Stomach (tissue), 19 donors: ENCODE measurements at places on chromosomes 16 and 17. TPM values are rescaled to one million over a fixed set of nuclear protein-coding genes. Genes with fewer than 3 reads are reported as not detected.

SOX9 gene
- 40.2 TPM for total RNA-seq

KRT28 gene
- total RNA-seq: not detected

SCARF1 gene
- total RNA-seq: 58.2 TPM

TNFSF13 gene
- total RNA-seq: 16.9 TPM

GRCh38 chr16:84360170-84360569, 8.2 kb upstream of the ATP2C2 start:
- no peak overlapping the region for H3K4me3 ChIP-seq
- DNase-seq: no peak
- peaks cover 16% of the 10 kb centered on the region for H3K4me1 ChIP-seq
- no peaks in the 10 kb centered on the region for H3K27me3 ChIP-seq
- no peak overlapping the region for H3K27ac ChIP-seq

DNA sequence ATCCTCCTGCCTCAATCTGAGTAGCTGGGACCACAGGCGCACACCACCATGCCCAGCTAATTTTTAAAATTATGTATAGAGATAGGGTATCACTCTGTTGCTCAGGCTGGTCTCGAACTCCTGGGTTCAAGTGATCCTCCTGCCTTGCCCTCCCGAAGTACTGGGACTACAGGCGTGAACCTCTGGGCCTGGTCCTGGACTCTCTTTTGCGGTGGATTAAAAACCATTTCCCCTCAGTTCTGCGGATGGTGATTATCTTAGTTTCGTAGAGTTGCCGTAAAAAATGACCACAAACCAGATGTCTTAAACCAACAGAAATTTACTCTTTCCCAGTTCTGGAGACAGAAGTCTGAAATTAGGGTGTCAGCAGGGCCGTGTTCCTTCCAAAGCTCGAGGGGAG, 28.8 kb downstream of the MGAT5B start:
- no peak overlapping the region for H3K4me3 ChIP-seq
- H3K27me3 ChIP-seq: no peaks in the 10 kb centered on the region
- no peaks in the 10 kb centered on the region for H3K36me3 ChIP-seq
- no peak overlapping the region for H3K27ac ChIP-seq
- no peaks in the 10 kb centered on the region for H3K4me1 ChIP-seq

PYY gene
- not detected for total RNA-seq

- H3K4me3 ChIP-seq: no peak overlapping the region
- H3K36me3 ChIP-seq: no peaks in the 10 kb centered on the region
- H3K27me3 ChIP-seq: no peaks in the 10 kb centered on the region
- no peak overlapping the region for H3K27ac ChIP-seq
Measured at GRCh38 chr16:50502616-50503011, 45.6 kb upstream of the NKD1 start.

TMEM92 gene
- 10.4 TPM for total RNA-seq

DNA sequence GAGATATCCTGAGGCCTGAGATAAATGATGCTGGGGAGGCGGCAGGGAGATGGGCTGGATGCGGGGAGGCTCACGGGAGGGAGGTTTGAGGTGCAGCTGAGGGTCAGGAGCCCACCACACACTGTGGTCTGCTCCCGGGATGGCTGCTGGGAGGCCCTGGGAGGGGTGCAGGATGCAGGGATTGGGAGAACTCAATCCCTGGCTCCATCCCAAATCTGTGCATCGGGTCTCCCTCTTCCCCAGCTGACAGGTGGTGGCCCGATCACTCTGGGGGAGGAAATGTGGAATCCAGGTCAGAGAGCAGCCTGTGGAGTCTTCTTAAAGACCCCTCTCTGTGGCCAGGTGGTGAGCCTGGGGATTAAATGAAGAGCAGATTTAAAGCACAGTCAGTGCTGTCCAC, 12.0 kb downstream of the PHB1 start:
- no peak overlapping the region for H3K4me3 ChIP-seq
- no peaks in the 10 kb centered on the region for H3K4me1 ChIP-seq
- H3K27me3 ChIP-seq: no peaks in the 10 kb centered on the region
- H3K27ac ChIP-seq: peak overlapping the region; percentile 38
- peaks cover 52% of the 10 kb centered on the region for H3K36me3 ChIP-seq

DNA sequence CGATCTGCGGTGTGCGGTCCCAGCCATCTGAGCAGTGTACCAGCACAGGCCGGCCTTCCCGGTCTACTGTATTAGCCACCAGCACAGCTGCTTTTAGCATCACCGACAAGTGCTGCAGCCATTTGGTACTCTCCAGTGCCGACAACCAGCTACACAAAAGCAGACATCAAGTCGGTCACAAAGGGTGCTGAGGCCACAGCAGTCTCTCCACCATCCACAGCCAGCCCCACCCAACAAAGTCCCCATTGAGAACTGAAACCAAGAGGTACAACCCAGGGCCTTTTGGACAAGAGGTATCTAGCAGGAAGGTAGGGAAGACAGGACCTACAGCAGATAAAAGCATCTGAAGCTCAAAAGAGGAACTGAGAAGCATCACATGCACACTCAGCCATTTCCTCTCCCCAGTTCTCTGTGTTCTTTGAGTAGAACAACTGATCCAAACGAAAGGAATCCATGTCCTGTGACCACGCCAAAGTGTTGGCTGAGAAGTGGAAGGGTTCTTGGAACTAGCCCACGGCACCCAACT, 9.5 kb downstream of the MTMR4 start:
- H3K4me3 ChIP-seq: no peak overlapping the region
- no peak overlapping the region for H3K27ac ChIP-seq
- H3K4me1 ChIP-seq: no peaks in the 10 kb centered on the region
- no peak for DNase-seq

NOXO1 gene
- not detected for total RNA-seq

GRCh38 chr17:61124562-61124961, 275.1 kb upstream of the TBX2 start:
- no peaks in the 10 kb centered on the region for H3K36me3 ChIP-seq
- no peak for DNase-seq
- no peaks in the 10 kb centered on the region for H3K4me1 ChIP-seq
- no peak overlapping the region for H3K4me3 ChIP-seq
- H3K27ac ChIP-seq: no peak overlapping the region
- no peaks in the 10 kb centered on the region for H3K27me3 ChIP-seq

- H3K4me1 ChIP-seq: no peaks in the 10 kb centered on the region
- no peaks in the 10 kb centered on the region for H3K27me3 ChIP-seq
- H3K27ac ChIP-seq: no peak overlapping the region
- no peaks in the 10 kb centered on the region for H3K36me3 ChIP-seq
- H3K4me3 ChIP-seq: no peak overlapping the region
Measured at GRCh38 chr16:64375391-64375980, 746.4 kb downstream of the CDH11 start.

CAPNS2 gene
- total RNA-seq: 0.73 TPM

- H3K4me3 ChIP-seq: no peak overlapping the region
- peaks cover 39% of the 10 kb centered on the region for H3K36me3 ChIP-seq
- H3K27me3 ChIP-seq: no peaks in the 10 kb centered on the region
- H3K27ac ChIP-seq: peak overlapping the region; percentile 75
Measured at GRCh38 chr17:79975498-79976134, 60.1 kb downstream of the TBC1D16 start.

DNA sequence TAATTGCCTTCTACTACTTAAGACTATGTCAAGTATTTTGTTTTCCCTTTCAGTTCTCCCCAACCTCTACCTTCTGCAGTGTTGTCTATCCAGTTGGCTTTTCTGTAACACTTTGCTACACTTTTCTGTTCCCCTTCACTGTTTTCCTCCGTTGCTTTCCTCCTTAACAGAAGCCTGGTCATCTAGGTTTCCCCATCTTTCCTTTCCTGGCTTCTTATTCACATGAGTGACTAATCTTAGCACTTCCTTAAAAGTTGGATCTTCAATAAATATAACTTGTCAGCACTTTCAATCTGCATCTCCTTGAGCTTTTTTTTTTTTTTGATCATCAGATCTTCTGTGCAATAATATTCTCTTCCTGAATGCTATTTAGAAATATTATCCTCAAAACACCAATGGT, 2.8 kb upstream of the SLFN11 start:
- H3K27me3 ChIP-seq: peaks cover 15% of the 10 kb centered on the region
- no peak for DNase-seq
- H3K4me1 ChIP-seq: peaks cover 19% of the 10 kb centered on the region
- peak overlapping the region; percentile 95 for H3K27ac ChIP-seq

GRCh38 chr17:48374650-48375230, 55.3 kb downstream of the SKAP1 start:
- H3K36me3 ChIP-seq: no peaks in the 10 kb centered on the region
- no peaks in the 10 kb centered on the region for H3K4me1 ChIP-seq
- H3K4me3 ChIP-seq: no peak overlapping the region
- peak; percentile 39 for DNase-seq

VASN gene
- 11.2 TPM for total RNA-seq

- H3K36me3 ChIP-seq: no peaks in the 10 kb centered on the region
- no peak overlapping the region for H3K27ac ChIP-seq
- H3K4me1 ChIP-seq: peaks cover 21% of the 10 kb centered on the region
Measured at GRCh38 chr17:82713071-82713723, 3.3 kb upstream of the FN3KRP start.

C17orf67 gene
- not detected for total RNA-seq

GRCh38 chr17:29594519-29595090, 1.7 kb downstream of the ANKRD13B start:
- no peak overlapping the region for H3K4me3 ChIP-seq
- DNase-seq: no peak
- no peaks in the 10 kb centered on the region for H3K36me3 ChIP-seq
- peaks cover 9% of the 10 kb centered on the region for H3K27me3 ChIP-seq

DNA sequence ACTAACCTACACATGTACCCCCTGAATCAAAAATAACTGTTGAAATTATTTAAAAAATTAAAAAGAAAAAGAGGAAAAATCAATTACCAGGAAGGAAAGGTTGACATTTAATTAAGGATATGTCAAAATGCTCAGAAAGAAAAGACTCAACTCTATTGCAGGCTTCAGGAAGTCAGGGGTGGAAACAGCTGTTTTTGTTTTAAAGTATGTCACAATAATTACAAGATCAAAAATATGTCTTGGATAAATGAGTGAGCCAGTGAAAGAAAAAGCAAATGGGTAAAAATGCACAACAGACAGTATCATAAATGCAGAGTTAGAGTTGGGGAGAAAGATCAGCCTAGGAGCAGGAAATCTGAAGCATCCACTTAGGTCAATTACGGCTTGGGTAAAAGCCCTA, 146.0 kb downstream of the CDH11 start:
- no peak overlapping the region for H3K4me3 ChIP-seq
- H3K27me3 ChIP-seq: no peaks in the 10 kb centered on the region
- H3K27ac ChIP-seq: no peak overlapping the region
- peaks cover 2% of the 10 kb centered on the region for H3K36me3 ChIP-seq
- no peaks in the 10 kb centered on the region for H3K4me1 ChIP-seq
- DNase-seq: no peak

DNA sequence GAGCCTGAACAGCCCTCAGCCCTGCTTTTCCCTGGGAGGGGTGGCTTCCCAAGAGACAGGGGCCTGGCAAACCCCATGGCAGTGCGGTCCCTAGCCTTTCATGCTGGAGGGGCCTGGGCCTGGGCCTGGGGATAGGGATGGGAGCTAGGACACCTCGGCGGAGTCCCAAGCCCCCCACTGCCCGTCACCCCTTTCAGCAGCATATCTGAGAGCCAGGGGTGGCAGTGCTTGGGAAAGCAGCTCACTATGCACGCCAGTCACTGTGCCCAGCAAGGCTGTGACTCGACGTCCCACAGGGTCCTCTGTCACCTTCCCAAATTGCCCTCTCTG, 612 bp upstream of the SLC47A2 start:
- H3K4me3 ChIP-seq: no peak overlapping the region
- no peak for DNase-seq
- H3K27ac ChIP-seq: no peak overlapping the region

- H3K36me3 ChIP-seq: no peaks in the 10 kb centered on the region
- peak; percentile 64 for DNase-seq
- peak overlapping the region; percentile 52 for H3K4me3 ChIP-seq
- H3K27ac ChIP-seq: no peak overlapping the region
- H3K4me1 ChIP-seq: peaks cover 46% of the 10 kb centered on the region
- H3K27me3 ChIP-seq: no peaks in the 10 kb centered on the region
Measured at GRCh38 chr17:56592487-56593085, 913 bp upstream of the NOG start.

- H3K27ac ChIP-seq: no peak overlapping the region
- H3K27me3 ChIP-seq: no peaks in the 10 kb centered on the region
- H3K4me1 ChIP-seq: no peaks in the 10 kb centered on the region
- no peaks in the 10 kb centered on the region for H3K36me3 ChIP-seq
Measured at GRCh38 chr17:56648321-56648720, 54.8 kb downstream of the NOG start.

DNA sequence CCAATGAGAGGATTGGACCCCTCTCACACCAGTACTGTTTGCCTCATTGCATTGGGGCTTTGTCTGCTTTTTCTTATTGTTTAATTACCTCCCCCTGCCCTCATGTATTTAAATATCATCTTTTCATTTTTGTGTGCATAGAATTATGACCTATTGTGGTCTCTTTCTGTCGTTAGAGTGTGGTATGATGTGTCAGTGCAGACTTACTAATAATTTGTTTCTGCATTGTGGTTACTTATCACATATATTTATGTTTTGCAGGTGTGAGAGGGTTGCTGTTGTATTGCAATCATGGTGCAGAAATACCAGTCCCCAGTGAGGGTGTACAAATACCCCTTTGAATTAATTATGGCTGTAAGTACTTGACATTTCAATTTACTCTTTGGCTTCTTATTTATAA, 2.5 kb downstream of the SEC14L1 start:
- H3K36me3 ChIP-seq: peaks cover 30% of the 10 kb centered on the region
- no peaks in the 10 kb centered on the region for H3K27me3 ChIP-seq
- peaks cover 64% of the 10 kb centered on the region for H3K4me1 ChIP-seq
- peak overlapping the region; percentile 89 for H3K4me3 ChIP-seq
- peak overlapping the region; percentile 95 for H3K27ac ChIP-seq

DNA sequence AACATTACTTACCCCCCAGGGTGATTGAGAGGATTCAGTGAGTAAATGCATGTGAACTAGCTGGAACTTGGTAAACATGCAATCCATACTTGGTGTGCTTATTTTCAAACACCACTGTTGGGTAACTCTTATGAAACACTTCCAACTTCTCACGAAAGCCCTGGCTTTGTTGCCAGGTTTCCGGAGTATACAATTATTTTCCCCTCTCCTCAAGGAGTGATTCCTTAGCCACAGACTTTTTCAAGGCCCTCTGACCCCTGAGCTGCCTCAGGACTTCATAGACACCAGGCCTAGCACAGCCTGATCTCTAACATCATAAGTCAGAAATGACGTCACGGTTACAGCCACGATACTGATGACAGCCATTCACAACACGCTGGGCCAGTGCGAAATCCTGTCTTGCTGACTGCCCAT, 27.6 kb downstream of the HSD17B2 start:
- H3K27me3 ChIP-seq: no peaks in the 10 kb centered on the region
- DNase-seq: no peak
- no peaks in the 10 kb centered on the region for H3K36me3 ChIP-seq
- H3K4me3 ChIP-seq: no peak overlapping the region
- H3K27ac ChIP-seq: peak overlapping the region; percentile 53

MMD gene
- total RNA-seq: 3.1 TPM

DNA sequence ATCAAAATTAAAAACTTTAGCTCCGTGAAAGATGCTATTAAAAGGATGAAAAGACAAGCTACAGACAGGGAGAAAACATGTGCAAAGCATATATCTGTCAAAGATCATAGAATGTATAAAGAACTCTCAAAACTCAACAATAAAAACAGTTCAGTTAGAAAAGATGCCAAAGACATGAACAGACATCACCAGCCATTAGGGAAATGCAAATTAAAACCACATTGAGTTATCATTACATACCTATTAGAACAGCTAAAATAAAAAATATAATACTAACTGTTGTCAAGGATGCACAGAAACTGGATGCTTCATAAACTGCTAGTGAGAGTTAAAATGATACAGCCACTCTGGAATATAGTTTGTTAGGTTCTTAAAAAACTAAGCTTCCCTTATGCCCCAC, 58.8 kb downstream of the NFATC3 start:
- no peak overlapping the region for H3K4me3 ChIP-seq
- H3K36me3 ChIP-seq: peaks cover 12% of the 10 kb centered on the region
- DNase-seq: no peak
- H3K4me1 ChIP-seq: peaks cover 7% of the 10 kb centered on the region

CTRB2 gene
- not detected for total RNA-seq
